CD4-positive, alpha-beta T cell treated with Interleukin-17A for 1 hour (primary cell): ENCODE measurements at places on chromosomes 6 and 20.

GRCh38 chr6:444653-445275 lies 53.2 kb downstream of the IRF4 start:
- peak; percentile 61 for DNase-seq

- no peak for DNase-seq
Measured at GRCh38 chr6:117502580-117502979, 20.1 kb downstream of the DCBLD1 start.

DNA sequence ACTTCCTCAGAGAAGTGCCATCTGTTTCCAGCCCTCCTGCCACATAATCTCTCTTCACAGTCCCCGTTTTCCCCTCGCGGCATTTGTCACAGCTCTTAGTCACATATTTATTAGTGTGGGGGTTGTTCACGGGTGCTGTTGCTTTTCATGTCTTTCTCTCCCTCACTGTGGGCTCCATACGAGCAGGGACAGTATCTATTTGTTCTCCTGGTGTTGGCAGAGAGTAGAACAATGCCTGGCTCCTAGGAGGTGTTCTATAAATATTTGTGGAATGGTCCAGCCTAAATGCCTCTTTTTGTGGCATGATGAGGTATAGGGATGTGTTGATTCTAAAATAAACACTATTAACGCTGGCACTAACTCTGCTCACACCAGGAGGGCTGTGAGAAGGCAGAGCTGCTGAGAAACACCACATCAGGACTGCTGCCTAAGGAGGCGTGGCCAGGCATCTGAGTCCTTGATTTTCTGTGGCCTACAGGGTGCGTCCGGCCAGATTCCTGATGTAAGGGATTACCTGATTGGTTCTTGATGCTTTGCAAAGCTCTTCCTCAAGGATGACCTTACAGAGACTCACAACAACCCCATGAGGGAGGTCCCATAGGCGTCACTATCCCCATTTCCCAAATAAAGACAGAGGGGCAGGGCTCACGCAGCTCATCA lies 219.8 kb upstream of the ARID1B start:
- no peak for DNase-seq

DNA sequence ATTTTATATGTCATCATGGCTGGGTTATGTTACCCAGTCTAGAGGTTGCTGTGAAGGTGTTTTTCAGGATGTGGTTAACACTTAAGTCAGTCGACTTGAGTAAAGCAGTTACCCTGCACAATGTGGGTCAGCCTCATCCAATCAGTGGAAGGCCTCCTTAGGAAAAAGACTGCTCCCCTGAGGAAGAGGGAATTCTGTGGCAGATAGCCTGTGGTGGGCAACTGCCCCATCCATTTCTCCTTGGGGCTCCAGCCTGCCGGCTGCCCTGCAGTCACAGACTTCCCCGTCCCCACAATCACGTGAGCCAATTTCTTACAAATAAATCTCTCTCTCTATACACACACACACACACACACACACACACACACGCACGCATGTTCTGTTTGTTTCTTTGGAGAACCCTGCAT lies 34.5 kb upstream of the MPC1 start:
- peak; percentile 79 for DNase-seq

DNA sequence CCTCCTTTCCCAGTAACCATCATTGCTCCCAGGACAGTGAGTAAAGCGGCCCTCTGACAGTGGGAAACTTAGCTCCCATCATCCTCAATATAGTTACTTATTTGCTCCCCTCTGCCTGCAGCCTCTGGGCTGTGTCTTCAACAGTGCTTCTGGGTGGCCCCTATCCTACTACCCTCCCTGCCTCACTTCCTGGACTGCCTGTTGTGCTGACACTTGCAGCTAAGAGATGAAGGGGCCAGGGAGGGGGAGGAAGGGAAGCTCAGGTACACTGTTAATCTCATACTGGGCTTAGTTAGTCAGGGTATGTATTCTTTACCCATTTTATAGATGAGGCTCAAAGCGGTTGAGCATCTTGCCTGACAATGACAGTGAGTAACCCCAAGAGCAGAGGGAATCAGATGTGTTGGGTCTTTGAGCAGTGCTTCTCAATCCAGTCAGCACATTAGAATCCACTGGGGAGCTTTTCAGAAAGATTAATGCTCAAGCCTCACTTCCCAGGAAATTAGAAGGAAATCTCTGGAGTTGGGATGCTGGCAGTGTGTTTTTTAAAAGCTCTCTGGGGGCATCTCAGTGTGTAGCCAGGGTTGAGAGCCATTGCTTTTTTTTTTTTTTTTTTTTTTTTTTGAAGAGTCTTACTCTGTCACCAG lies 27.1 kb upstream of the KCNK5 start:
- no peak for DNase-seq

DNA sequence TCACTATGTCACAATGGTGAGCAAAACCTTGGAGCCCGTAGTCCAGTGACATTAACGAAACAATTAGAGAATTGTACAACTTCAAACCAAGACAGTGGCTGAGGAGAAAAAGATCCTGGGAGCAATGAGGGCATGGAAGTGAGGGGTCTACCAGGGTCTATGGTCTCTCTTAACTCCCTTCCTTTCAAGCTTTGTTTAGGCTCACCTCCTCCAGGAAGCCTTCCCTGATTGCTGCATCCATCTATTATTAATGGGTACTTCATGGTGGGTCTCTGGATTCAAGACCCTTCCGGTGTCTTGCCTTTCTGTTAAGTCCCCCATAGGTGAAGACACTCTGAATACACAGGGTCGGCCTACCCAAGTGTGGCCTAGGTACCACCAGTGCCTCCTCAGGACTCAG lies 38.1 kb upstream of the MLN start:
- DNase-seq, result no peak

- DNase-seq, result no peak
Measured at GRCh38 chr6:116309657-116310056, 29.9 kb upstream of the TSPYL1 start.

DNA sequence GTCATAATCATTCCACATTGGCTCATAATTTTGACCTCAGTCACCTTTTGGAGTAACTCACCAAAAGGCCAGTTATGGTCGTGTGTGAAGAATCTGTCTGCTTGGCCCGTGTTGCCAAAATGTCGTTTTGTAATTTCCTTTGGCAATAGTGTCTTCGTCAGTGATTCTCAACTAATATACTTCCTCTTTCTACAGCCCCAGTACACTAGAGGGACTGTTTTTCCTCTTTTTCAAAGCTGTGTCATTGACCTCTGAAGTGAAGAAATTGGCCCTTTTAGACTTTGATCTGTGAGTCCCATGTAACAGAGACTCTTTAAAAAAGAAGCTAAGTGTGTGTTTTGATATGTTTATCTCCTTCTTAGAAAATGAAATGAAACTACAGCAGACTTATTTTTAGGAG lies 5.2 kb downstream of the FOXO3 start:
- DNase-seq, result peak; percentile 51

DNA sequence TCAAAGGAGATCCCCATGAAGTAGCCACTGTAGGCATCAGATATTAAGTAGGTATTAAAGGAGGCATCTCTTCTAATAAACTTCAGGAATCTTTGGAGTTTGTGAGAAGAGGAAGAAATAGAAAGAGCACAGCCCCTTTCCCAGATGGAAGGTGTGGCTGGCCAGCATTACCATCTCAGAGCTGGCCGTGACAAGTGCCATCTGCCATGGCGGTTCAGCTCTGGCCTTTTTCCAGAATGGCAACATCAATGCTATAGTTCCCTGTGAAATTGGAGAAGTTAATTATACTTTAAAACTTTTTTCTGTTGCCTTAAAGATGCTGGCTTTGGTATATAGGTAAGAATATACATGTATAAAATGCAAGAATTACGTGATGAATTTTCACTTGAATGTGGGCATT lies 51.9 kb upstream of the MCUR1 start:
- no peak for DNase-seq

GRCh38 chr6:156390621-156391020 lies 386.6 kb upstream of the ARID1B start:
- no peak for DNase-seq
